ELF-1 (cell line): ENCODE measurements at places on chromosomes 11 and 22.

DNA sequence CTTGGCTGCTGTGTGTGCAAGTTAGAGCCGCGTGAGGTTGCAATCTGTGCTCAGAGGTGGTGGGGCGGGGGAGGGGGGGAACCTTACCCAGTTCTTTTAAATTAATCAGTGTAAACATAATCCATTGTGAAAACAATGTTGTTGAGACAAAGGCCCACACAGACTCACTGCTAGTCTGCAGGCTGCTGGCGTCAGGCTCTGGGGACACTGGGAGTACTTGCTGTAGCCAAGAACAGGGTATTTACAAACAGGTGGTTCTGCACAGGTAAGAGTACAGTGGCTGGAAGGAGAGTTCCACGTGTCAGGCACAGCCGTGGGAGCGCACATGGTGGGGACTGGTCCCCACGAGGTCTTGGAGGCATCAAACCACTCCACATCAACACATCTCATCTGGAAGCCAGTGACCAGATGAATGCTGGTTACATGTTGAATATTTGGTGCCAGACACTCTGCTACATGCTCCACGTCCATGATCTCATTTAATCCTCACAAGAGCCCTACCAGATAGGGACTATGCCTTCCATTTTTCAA is 27.4 kb downstream of the SCUBE1 start:
- no peak for DNase-seq

DNA sequence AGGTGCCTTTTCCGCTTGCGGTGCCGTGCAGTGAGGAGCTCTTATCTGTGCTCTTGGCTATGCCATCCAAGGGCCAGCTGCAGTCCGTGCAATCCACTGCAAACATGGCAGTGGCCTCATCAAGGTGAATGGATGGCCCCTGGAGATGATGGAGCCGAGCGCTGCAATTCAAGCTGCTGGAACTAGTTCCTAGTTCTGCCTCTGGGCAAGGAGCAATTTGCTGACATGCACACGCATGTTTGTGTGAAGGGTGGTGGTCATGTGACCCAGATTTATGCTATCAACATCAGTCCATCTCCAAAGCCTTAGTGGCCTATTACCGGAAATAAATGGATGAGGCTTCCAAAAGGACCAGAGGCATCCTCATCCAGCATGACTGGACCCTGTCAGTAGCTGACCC is 3.1 kb upstream of the EHD1 start:
- DNase-seq, result no peak

GRCh38 chr11:116166573-116167465 is 606.0 kb downstream of the BUD13 start:
- no peak for DNase-seq

GRCh38 chr11:118263695-118264568 is at the start of gene MPZL2:
TSS of gene MPZL2 (minus strand) at chr11:118264297. CDS start at chr11:118264153, 144 bp downstream.
- DNase-seq, result peak; percentile 79

- DNase-seq, result peak; percentile 51
These were observed 13.2 kb upstream of the USP18 start for GRCh38 chr22:18136563-18137320.

DNA sequence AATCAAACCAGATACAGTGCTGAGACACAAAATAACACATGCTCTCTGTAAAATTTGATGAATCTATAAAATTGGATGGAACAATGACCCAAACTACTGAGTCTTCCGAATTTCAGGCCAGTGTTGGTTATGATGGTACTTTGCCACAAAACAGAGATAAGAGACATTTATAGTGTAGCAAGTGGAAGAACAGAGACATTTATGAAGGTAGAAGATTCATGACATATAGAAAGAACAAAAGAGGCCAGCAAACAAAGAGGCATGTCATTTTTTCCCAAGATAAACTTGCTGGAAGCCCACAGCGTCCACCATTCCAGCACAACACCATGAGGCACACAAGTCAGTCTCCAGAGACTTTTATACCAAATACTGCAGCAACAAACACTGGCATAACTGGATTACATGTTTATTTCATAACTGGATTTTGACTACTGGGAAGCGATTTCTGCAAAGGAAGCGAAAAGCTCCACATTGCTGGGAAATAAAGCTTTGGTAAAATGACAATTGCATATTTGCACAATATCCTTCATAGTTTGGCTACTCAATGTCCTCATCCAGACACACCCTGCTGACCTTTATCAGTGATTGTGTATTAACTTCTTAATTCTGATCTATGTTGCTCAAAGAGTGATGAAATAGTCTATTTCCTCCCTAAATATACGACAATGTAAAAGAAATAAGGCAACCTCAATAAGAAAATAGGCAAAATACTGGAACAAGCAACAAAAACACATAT is 17.5 kb downstream of the DDI1 start:
- no peak for DNase-seq

GRCh38 chr11:9029422-9029821 is 25.6 kb upstream of the NRIP3 start:
- DNase-seq, result no peak
